ENCODE measurements at places on chromosomes 6 and 20.

DNA sequence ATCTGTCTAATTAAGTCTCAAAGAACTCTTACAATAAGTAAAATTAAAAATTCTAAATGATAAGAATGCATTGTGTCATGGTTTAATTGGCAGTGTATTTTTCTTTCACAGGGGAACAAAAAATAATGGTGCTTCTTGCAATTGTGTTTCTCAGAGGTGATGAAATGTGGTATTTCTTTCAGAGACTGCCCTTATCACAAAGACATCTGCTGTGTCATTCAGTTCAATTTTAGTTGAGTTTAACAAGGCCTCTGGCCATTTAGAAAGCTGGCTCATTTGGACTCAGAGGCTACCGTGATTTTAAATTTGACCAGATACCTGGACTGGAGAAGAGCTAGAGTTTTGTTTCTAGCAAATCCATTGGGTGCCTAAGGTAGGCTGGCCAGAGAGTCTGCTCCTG is 23.6 kb upstream of the ZNF831 start:
- no peak for DNase-seq

GRCh38 chr20:47544240-47544639 is 42.6 kb downstream of the NCOA3 start:
- DNase-seq: no peak

- no peak for DNase-seq
These were observed 29.3 kb upstream of the TRIM27 start for GRCh38 chr6:28953039-28953584.

- DNase-seq: no peak
These were observed 294.9 kb downstream of the ADGB start for GRCh38 chr6:146893690-146894089.

- DNase-seq: no peak
These were observed 17.0 kb downstream of the RAB32 start for GRCh38 chr6:146560607-146561006.

DNA sequence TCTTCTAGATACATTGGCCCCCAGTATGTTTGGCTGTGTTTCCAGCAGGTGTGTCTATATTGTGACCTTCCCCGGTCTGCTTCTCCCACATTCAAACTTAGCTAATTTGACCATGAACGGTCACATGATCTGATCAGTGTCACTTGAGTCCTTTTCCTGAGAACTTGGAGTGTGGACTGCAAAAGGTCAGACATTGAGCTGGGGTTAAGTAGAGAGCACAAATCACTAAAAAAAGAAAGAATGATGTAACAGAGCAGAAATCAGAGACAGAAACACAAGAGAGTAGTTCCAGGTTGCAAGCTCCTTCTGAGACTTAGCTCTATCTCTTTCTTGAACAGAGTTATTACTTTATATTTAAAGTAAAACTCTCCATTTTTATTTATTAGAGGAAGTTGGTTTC is 733.9 kb downstream of the CBLN4 start:
- no peak for DNase-seq

- DNase-seq: no peak
These were observed 37.8 kb downstream of the ZC2HC1B start for GRCh38 chr6:143901885-143902750.
